ENCODE measurements at places on chromosomes 2 and 18. TPM values are rescaled to one million over a fixed set of nuclear protein-coding genes. Genes with fewer than 3 reads are reported as not detected.

DNA sequence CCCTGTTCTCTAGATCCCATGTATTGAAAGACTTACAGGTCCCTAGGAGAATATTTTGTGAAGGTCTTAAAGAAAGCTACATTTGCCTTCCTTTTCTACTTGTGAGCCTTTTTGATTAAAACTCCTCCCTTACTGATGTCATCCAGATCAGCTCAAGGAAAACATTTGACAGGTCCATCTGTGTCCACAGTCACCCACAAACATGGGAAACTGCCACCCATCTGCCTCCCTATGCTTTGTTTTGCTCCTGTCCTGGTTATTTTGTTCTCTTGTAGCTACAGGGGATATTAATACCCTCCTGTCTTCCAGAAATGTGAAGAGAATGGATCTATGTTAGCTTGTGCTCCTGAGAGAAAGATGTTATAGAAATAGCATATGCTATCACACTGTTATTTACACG, 203.6 kb upstream of the GALNT5 start:
- DNase-seq = no peak

- no peak for DNase-seq
Measured at GRCh38 chr2:42203792-42204191, 34.6 kb downstream of the EML4 start.

GRCh38 chr18:65257149-65257548, 493.7 kb upstream of the CDH7 start:
- DNase-seq = no peak

- DNase-seq = no peak
Measured at GRCh38 chr18:78670778-78671391, 308.7 kb upstream of the SALL3 start.

GRCh38 chr2:15845294-15845693, 95.1 kb upstream of the MYCN start:
- DNase-seq = no peak

The ASXL3 gene
- 1.3 TPM for total RNA-seq
